ENCODE measurements at places on chromosomes 3 and 15. TPM values are rescaled to one million over a fixed set of nuclear protein-coding genes. Genes with fewer than 3 reads are reported as not detected.

Gene PLSCR5
- not detected for polyA plus RNA-seq

Gene PLA2G4E
- polyA plus RNA-seq: 1.8 TPM

- DNase-seq: peak; percentile 16
These were observed 238.5 kb upstream of the LRRN1 start for GRCh38 chr3:3560591-3561311.

Gene PIGZ
- polyA plus RNA-seq: 1.6 TPM

DNA sequence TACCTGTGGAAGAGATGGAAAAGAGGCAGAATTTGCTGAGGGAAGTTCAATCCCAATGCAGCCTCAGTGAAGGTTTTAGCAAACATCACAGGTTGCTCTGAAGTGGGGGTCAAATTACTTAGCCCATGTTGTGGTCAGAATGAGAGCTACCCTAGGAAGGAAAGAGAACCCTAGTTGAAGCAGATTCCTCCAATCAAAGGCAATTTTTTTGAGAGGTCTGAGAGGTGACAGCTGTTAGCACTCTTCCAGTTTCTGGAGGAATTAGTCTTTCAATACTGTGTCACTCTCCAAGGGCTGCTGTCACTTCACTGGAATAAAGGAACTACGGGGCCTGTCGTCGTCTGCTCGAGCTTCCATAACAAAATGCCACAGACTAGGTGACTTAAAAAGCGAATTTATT lies 584.2 kb upstream of the DPPA4 start:
- DNase-seq: no peak

DNA sequence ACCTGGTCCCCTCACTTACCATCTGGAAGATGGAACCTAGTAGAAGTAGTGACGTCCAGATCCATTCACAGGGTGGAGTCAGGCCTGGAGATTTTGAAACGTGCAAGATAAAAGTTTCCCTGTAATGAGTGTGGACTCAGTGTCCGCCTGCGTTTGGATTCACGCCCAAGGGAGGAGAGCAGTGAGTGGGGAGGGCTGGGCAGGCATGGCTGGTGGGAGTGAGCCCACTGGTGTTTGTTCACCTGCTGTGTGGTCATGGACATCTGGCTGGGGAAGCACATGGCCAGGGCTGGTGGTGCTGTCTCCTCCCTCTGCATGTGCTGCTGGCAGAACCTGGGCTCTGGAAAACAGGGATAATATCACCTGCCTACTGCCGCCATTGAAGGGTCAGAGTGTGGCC lies 37.0 kb downstream of the RLBP1 start:
- DNase-seq: no peak

Gene UCN2
- 0.26 TPM for polyA plus RNA-seq

DNA sequence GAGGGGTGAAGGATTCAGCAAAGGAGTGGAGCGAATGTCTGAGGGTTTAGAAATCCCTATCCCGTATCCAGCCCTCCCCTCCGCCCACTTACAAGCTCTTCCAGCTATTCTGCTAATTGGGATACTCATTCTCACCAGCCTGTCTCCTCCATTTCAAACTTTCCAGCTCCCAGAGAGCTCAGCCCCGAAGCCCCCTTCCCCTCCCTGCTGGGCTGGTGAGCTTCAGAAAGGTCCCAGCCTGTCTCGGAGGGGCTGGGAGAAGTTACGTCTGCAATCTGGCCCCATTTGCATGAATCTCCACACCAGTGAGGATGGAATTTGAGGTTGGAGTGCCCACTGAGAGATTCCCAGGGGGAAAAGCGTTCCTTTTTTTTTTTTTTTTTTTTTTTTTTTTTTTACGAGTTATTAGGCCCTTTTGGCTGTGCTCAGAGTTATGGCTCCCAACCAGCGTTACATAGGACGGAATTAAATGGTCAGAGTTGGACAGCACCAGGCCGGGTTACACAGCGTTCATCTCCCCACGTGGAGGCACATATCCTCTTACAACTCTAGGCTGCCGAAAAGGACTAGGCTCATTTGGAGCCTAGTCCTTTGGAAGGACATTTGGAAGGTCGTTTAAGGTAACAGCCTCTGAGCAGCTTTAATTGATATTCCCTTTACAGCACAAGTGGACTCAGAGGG lies 34.6 kb downstream of the FGD5 start:
- DNase-seq: peak; percentile 76

- no peak for DNase-seq
These were observed 172.3 kb upstream of the GPR149 start for GRCh38 chr3:154602241-154602640.

DNA sequence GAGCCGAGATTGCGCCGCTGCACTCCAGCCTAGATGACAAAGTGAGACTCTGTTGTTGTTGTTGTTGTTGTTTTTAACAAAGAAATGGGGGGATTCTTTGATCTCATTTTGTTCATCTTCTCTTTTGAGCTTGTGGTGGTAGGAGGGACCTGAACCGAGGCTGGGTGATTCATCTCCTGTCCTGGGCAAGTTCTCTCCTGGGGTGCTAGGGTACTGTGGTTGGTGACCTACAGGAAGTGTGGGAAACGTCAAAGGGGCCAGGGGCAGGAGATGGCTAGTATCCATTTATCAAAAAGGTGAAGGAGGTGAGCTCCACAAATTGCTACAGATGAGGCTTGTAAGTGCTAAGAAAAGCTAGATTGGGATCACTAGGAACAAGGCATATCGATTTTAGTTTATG lies 14.3 kb downstream of the PPCDC start:
- no peak for DNase-seq

GRCh38 chr15:41560572-41560874 lies 1.5 kb downstream of the TYRO3 start:
- DNase-seq: no peak

Gene ATP8B4
- 4.3 TPM for polyA plus RNA-seq

DNA sequence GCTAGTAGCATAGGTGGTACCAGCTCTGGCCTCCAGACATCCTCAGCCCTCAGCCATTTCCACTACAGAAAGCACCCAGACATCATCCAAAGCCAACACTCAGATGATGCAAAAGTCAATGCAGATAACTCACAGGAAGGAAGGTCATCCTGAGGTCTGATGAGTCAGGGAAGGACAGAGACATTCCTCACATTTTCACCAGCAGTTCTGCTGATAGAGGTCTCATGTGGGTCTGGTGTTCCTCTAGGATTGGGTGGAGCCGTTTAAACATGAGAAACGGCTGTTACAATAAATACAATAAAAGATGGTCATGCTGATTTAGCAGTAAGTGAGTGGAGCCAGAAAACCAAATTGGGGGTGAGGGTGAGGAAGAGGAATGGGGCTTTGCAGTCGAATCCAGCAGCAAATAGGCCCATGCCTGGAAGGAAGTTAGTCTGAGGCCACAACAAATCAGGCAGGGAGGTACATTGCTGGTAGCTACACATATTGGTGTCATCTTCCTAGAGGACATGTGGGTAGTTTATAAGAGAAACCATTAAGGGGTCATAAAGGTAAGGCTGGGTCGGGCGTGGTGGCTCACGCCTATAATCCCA lies 33.3 kb upstream of the FLNB start:
- DNase-seq: no peak

Gene APOD
- polyA plus RNA-seq: 36.5 TPM

DNA sequence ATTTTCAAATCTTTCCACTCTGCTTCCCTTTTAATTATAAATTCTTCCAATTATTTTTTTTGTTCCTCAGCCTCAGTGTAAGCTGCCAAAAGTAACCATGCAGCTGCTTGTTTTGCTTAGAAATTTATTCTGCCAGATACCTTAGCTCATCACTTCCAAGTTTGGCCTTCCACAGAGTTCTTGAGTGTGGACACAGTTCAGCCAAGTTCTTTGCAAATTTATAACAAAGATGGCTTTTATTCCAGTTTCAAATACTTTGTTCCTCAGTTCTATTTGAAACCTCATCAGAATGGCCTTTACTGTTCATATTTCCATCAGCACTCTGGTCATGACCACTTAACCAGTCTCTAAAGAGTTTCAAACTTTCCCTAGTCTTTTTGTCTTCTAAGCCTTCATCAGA lies 10.3 kb downstream of the RTP1 start:
- no peak for DNase-seq

Gene NMNAT3
- 4.0 TPM for polyA plus RNA-seq

- DNase-seq: peak; percentile 69
These were observed 65.9 kb downstream of the CACNA2D3 start for GRCh38 chr3:54188176-54188791.

Gene SPINK8
- polyA plus RNA-seq: not detected

GRCh38 chr3:30368978-30369377 lies 237.4 kb upstream of the TGFBR2 start:
- no peak for DNase-seq

DNA sequence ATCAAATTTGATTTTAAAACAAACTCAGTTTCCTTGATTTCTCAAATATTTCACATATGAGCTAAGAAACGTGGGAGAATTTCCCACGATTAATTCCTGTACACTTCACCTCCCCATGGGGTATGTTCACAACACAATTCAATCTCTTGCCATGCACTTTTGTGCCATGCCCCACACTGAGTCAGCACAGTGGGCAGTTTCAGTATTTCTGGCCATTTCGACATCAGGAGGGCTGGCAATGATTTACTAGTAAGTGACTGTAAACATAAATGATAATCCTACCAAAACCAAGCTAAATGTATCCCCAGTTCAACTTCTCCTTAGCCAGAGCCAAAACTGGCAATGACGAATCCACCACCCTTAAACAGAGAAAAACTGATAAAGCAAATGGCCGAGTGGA lies 293.6 kb downstream of the FGF12 start:
- no peak for DNase-seq

Gene SEC62
- 66.3 TPM for polyA plus RNA-seq

- no peak for DNase-seq
These were observed 264.0 kb downstream of the TIGIT start for GRCh38 chr3:114557791-114558190.

GRCh38 chr15:27418726-27419125 lies 447.7 kb downstream of the GABRG3 start:
- no peak for DNase-seq

DNA sequence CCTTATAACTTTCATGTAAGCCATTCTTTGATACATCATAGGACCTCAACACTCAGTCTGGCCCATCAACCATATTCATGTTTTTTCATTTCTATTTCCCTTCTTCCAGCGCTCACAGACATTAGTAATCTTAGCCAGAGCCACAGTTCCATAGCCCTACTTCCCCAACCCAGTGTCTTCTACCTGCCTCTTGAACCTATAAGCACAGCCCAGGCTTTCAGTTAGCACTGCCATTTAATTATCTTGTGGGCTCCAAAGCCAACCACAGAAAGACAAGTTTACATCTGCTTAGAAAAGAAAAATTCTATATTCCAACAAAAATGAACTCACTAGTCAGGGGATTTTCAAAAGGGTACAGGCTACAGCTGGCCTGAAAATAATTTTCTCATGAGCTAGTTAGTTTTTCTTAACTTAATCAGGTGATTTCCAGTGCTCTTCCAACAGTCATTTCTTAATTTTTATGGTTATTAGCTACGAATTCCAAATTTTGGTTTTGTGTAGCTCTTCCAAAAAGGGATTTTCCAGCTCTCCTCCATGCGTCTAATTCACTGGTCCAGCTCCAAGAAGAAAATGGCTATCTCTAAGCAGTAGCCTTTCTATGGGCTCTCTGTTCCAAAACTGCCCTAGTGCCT lies 13.7 kb downstream of the CD200 start:
- DNase-seq: no peak

DNA sequence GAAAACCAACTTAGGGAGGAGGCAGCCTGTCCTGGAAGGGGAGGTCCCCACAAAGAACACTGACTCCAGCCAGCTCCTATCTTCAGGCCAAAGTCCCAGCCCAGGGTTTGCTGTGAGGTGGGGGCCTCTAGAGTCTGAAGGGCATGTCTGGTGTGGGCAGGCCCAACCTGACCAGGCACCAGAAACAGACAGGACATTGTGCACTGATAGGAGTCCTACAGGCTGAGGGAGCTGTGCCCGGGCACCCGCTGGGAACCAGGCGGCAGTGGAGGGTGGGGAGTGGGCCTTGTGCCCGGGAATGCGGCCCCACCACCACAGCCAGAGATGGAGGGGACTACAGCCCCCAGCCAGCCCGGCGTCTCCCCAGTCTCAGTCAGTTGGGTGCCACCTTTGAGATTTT lies 161.4 kb downstream of the WNT7A start:
- DNase-seq: no peak

- no peak for DNase-seq
These were observed 7.4 kb upstream of the RIOX2 start for GRCh38 chr3:97979610-97980009.

Gene P3H2
- polyA plus RNA-seq: 63.2 TPM

Gene GPR176
- 3.7 TPM for polyA plus RNA-seq

DNA sequence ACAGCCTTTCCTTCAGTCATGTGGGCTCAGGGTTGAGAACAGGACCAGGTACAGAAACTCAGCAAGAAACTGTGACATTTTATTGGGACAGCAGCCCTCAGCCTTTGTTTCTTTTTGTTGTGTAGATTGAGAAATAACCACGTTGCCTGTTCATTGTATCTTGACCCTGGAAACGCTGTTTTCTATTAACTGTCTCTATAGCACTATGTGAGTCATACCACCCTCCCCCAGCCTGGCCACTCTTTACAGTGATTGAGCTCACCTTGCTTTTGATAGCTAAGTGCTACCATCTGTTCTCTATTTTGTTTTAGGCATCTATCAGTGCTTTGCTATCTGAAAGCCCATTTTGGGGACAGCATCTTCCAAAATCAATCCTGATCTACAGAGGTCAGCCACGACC lies 127.9 kb downstream of the CD47 start:
- DNase-seq: no peak

DNA sequence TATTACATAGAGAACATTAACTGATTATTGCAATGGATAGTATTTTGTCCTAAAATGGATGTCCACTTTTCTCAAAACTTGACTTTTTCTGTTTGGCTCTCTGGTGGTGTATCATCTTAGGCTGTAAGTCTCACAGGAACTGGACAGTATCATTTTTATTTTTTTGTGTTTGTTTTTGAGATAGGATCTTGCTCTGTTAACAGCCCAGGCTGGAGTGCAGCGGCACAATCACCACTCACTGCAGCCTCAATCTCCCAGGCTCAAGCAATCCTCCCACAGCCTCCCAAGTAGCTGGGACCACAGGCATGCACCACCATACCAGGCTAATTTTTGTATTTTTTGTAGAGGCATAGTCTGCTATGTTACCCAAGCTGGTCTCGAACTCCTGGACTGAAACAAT lies 13.1 kb downstream of the CHST14 start:
- DNase-seq: no peak

- no peak for DNase-seq
These were observed 701.5 kb downstream of the ZNF385D start for GRCh38 chr3:21049334-21050062.

- DNase-seq: no peak
These were observed 13.1 kb downstream of the COL8A1 start for GRCh38 chr3:99651531-99651930.

Gene RASGRF1
- 0.30 TPM for polyA plus RNA-seq

DNA sequence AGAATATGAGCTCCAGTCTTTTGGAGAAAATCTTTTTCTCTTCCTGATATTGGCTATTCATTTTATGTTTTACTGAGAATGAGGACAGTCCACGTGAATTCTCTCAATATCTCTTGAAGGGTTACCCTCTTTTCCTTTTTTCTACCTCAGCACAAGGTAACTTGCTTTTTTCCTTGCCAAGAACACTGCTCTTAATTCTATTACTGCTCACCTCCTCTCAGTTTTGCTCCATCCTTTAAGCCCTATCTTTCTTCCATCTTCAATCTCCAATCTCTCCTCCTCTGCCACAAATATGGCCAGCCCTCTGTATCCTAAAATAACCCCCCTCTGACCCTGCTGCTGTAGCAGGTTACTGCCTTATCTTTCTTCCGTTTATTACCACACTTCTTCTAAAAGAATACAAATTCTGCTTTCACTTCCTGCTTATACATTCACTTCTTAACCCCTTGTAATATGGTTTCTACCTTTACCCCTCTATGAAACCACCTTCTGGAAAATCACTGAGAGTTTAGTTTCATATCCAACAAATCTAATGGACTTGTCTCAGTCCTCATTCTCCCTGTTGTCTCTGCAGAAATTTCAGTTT lies 89.0 kb downstream of the NFKBIZ start:
- DNase-seq: no peak
